ENCODE measurements at places on chromosomes 13 and 19. TPM values are rescaled to one million over a fixed set of nuclear protein-coding genes. Genes with fewer than 3 reads are reported as not detected.

GRCh38 chr13:108225440-108225839, 7.2 kb downstream of the ABHD13 start:
- no peak for DNase-seq

DNA sequence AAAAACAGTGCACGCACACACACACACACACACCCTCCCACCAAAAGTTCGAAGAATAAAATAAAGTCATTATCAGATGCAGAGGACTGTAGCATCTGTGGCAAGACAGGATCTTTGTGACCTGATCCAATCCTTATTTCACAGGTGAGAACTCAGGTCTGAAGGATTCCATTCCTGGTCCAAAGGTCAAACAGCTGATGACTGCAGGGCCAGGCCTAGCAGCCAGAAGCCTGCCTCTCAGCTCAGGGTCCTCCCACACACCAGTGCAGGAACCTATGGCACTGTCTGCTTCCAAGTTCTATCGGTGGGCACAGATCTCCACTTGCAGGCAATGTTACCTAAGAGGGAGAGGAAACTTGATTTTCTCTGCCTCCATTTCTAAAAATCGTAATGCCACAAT, 57.5 kb downstream of the SERP2 start:
- no peak for DNase-seq

DNA sequence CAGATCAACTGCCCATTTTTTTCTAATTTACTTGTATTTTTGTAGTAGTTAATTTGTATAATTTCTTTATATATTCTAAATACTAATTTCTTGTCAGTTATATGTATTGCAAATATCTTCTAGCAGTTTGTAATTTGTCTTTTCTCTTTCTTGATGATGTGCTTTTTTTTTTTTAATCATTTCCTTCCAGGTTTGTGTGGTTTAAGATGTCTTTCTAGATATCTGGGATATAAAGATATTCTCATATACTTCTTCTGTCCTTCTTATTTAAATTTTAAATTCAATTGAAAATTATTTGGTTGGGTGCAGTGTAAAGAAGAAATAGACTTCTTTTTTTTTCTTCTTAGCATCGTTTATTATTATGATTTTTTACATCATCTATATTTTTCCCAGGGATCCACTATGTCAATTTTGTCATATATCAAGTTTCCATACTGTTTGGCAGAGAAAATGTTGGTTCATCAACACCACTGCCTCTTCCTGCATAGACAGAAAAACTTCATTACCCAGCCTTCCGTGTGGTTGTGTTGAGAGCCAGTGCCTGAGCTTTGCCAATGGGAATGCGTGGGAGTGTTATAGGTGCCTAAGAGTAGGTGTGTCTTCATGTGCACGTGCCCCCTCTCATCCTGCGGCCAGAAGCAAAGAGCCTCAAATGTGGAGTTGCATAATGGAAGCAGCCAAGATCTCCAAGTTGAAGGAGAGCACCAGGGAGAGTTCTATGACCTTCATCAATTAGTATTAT, 15.8 kb downstream of the CPB2 start:
- DNase-seq = no peak

The DMWD gene
- total RNA-seq = 56.0 TPM

The ELSPBP1 gene
- total RNA-seq = not detected

DNA sequence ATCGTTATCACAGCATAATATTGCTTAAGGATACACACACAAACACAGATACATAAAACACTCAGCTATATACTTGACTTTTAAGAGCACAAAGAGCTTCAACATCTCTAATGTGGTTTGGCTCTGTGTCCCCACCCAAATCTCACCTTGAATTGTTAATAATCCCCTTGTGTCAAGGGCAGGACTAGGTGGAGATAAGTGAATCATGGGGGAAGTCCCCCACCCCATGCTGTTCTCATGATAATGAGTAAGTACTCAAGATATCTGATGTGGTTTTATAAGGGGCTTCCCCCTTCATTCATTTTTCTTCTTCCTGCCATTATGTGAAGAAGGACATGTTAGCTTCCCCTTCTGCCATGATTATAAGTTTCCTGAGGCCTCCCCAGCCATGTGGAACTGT, 481.4 kb downstream of the PCDH9 start:
- DNase-seq = no peak

All from GM12878 (cell line).